ENCODE measurements at places on chromosomes 4 and X.

DNA sequence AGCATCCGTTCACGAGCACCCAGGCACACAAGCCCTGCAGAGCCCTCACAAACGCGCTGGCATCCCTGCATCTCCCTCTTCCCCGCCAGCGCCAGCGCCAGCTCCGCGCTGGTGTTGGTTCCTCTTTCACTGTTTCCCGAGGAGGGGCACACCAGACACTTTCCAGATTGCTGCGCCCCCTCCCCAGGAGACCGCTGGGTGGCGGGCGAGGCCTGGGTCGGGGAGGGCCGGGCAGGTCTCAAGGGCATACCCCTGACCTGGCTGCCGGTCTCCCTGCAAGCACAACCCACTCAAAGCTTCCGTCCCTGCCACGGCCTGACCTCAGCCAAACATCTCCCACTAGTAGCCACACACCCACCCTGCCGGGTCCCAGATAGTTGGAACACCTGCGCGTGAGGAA, 2.2 kb upstream of the NKX1-1 start:
- H3K36me3 ChIP-seq = peaks cover 4% of the 10 kb centered on the region
- H3K27me3 ChIP-seq = peaks cover 57% of the 10 kb centered on the region
- peak overlapping the region; percentile 21 for H3K27ac ChIP-seq
- DNase-seq = no peak
- H3K4me1 ChIP-seq = peaks cover 14% of the 10 kb centered on the region
- peak overlapping the region; percentile 28 for H3K4me3 ChIP-seq

DNA sequence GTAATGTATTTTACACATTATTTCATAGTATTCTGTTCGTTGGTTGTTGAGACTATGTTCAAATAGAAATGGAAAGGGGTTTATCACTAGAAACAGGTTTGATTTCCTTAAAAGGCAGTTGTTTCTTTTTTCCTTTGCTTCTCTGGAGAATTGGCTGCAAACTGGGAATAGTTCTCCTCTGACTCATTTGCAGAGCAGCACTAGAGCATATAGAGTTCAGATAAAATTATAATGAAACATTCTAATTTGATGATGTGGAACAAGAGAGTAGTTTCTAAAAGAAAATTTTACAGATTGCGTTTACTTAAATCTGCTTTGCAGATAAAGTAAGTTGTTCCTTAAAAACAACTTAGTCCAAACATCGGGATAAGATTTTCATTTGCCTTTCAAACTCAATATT, 29.7 kb downstream of the SYNPO2 start:
- H3K27ac ChIP-seq = no peak overlapping the region
- H3K36me3 ChIP-seq = peaks cover 8% of the 10 kb centered on the region
- no peak for DNase-seq
- no peak overlapping the region for H3K4me3 ChIP-seq
- peaks cover 2% of the 10 kb centered on the region for H3K4me1 ChIP-seq
- H3K27me3 ChIP-seq = peaks cover 24% of the 10 kb centered on the region

DNA sequence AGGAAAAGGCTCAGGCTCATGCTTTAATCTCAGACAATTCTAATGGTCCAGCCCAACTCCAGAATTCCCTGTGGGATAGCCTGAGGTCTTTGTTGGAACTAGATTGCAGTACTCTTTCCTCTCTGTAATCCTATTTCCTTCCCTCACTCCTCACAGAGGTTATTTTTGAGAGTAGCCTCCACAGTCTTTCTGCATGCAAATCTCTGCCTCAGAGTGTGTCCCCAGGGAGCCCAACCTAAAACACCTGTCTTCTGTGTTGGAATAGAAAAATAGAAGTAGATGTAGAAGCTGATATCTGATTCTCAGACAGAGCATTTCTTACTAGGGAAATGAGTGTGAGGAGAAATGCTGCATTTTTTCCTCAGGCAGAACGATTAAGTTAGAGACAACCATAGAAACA, 915.5 kb upstream of the EPHA5 start:
- no peak overlapping the region for H3K27ac ChIP-seq
- no peak for DNase-seq
- no peak overlapping the region for H3K4me3 ChIP-seq
- no peaks in the 10 kb centered on the region for H3K4me1 ChIP-seq
- no peaks in the 10 kb centered on the region for H3K36me3 ChIP-seq

DNA sequence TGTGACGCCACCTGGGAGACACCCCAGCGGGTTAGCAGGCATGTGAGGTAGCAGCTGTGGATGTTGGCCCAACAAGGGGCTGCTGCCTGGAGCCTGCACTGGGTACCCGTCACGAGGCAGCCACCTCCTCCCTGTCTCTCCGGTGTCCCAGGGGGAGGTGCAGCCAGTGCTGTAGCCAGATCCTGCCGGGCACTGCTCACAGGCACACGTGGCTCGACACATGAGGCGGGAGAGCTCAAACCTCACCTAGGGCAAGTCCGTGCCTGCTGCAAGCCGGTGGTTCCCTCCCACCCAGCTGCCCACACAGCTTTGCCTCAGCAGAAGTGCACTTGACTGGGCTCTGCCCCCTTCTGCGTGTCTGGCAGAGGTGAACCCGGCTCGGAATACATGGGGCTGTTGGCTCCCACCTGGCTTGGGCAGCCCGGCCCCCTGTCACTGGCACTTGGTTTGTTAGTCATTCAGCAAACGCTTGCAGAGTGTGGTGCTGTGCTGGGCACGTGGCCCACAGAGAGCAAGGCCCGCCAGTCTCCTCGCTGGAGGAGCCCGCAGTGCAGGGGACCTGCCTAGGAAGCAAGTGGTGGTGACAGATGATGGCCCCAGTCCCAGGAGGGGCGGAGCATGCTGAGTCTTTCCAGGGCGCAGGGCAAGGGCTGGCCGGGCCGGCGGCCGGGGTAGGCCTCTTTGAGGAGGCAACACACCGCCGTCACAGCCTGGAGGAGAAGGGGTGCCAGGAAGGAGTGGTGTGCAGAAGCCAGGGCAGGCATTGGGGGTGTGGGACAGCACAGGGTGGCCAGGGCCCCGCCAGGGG, 10.1 kb upstream of the SH3TC1 start:
- H3K27ac ChIP-seq = peak overlapping the region; percentile 57
- peaks cover 7% of the 10 kb centered on the region for H3K4me1 ChIP-seq
- H3K36me3 ChIP-seq = no peaks in the 10 kb centered on the region
- H3K4me3 ChIP-seq = no peak overlapping the region
- DNase-seq = no peak

DNA sequence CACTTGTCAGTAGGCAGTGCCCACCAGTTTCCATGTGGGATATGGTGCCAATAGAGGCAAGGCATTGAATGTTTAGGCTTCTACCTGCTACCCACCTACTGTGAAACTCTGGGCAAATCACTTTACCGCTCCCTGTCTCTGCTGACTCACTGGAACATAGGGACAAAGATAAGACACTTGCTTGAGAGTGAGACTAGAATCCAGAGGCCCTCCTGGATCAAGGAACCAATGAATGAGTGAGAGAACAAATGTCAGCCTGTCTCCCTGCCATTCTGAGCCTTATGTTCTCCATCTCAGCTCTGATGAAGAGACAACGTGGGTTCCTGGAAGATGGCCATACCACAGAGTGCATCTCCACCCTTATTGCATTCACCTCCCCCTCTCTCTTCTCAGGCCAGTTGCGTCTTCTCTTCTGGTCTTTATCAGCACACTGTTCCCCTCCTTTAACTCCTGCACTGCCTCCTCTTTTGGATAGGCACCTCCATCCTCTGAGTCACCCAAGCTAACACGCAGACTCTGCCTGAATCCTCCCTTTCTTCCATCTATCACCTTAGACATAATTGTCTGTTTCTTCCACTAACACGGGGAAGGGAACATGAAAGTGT, 15.4 kb upstream of the PRRG3 start:
- no peaks in the 10 kb centered on the region for H3K36me3 ChIP-seq
- DNase-seq = no peak
- H3K4me1 ChIP-seq = peaks cover 5% of the 10 kb centered on the region
- H3K27ac ChIP-seq = no peak overlapping the region
- peaks cover 9% of the 10 kb centered on the region for H3K27me3 ChIP-seq
- H3K4me3 ChIP-seq = no peak overlapping the region

DNA sequence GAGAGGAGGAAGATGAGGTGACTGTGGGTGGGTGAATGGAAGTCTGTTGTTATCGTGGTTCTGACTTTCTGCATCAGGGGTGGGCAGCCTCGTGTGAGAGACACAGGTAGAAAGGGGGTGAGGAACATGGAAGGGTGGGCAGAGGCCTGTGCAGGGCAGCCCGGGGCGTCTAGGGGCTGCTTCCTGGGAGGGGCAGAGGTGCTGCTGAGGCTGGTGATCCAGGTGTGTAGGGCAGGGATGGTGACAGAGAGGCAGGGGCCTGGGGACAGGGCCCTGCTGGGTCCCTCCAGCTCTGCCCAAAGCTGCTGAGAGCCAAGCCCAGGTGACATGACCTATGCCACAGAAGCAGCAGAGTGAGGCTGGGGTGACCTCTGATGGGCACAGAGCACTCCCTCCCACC, 89.7 kb upstream of the C4orf50 start:
- H3K36me3 ChIP-seq = peaks cover 2% of the 10 kb centered on the region
- no peak overlapping the region for H3K4me3 ChIP-seq
- H3K4me1 ChIP-seq = no peaks in the 10 kb centered on the region
- H3K27me3 ChIP-seq = no peaks in the 10 kb centered on the region
- no peak for DNase-seq

DNA sequence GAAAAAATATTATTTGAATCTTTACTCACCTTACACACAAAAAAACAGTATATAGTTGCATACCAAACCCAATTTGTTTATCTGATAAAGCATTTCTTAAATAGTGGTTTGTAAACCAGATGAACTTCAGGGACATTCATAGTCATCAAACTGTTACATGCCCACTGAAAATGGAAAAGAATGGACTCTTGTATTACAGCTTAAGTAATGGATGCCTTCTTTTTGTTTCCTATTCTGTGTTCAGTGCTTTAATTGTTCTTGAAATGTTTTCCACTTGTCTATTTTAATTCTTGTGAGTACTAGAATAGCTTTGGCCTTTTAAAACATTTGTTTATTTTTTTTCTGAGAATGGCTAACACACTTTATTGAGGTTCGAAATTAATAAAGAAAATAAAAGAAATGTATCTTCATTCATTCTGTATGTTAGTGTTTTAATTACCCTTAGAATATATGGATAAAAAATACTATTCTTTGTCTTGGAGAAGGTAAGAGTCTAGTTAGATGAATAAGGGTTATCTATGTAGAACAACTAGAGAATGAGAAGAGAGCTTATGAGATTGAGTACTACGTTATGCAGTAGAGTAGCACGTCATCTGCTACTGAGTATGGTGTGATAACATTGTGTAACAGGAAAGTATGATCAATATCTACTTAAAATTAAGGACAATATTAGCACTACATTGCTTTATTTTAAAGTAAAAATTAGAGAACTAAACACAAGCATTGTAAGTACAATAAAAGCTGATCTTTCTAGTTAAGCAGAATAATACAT, 9.9 kb downstream of the CPEB2 start:
- H3K4me1 ChIP-seq = peaks cover 25% of the 10 kb centered on the region
- no peaks in the 10 kb centered on the region for H3K27me3 ChIP-seq
- H3K36me3 ChIP-seq = peaks cover 2% of the 10 kb centered on the region
- DNase-seq = no peak

DNA sequence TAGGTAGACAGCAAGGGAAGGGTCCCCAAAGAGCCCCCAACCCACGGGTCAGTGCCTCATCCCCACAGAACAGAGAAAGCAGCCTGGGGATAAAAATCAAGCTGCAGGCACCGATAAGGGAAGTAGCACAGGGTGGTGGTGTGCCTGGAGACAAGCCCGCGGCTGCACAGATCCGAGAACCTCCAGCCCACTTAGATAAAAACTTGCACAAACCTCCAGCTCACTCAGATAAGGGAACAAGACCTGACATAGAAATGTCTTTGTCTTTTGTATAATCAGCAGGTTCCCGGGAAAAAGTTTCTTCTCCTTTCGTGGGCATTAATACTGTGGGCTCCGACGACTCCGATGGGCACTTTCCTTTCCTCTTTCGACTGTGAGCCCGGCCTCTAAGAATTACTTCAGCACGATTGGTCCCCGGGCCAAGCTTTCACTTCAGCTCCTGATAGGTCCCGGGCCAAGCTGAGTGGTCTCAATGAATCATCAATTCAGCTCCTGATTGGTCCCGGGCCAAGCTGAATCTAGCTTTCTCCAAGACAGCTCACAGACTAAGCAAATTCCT, 32.4 kb downstream of the PRDX4 start:
- no peaks in the 10 kb centered on the region for H3K4me1 ChIP-seq
- no peaks in the 10 kb centered on the region for H3K36me3 ChIP-seq
- no peak for DNase-seq
- peak overlapping the region; percentile 9 for H3K4me3 ChIP-seq
- no peaks in the 10 kb centered on the region for H3K27me3 ChIP-seq

GRCh38 chr4:26867914-26868684, 7.5 kb downstream of the STIM2 start:
- peaks cover 6% of the 10 kb centered on the region for H3K36me3 ChIP-seq
- no peaks in the 10 kb centered on the region for H3K27me3 ChIP-seq
- no peak for DNase-seq

- H3K36me3 ChIP-seq = no peaks in the 10 kb centered on the region
- peaks cover 1% of the 10 kb centered on the region for H3K27me3 ChIP-seq
- H3K27ac ChIP-seq = no peak overlapping the region
- no peak for DNase-seq
- no peak overlapping the region for H3K4me3 ChIP-seq
These were observed 197.0 kb downstream of the BCOR start for GRCh38 chrX:39900777-39901170.

DNA sequence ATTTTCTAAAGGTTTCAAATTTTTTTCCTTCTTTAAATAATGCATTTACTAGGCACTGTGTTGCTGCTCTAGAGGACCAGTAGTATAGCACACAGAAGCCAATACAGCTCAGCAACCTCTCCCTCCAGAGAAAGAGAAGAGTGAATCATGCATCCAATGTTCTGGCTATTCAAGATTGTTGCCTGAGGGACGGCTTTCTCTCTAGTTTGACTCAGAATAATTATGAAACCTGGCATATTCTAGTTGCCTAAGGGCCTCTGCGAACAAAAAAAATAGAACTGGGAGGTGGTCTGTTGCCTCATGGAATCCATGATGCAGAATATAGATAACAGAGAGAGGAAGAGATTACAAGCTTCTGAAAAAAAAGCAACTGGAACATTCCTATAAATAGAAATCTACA, 1233.3 kb upstream of the PABPC4L start:
- no peaks in the 10 kb centered on the region for H3K27me3 ChIP-seq
- H3K27ac ChIP-seq = no peak overlapping the region
- no peak for DNase-seq
- no peak overlapping the region for H3K4me3 ChIP-seq
- no peaks in the 10 kb centered on the region for H3K4me1 ChIP-seq
- no peaks in the 10 kb centered on the region for H3K36me3 ChIP-seq

DNA sequence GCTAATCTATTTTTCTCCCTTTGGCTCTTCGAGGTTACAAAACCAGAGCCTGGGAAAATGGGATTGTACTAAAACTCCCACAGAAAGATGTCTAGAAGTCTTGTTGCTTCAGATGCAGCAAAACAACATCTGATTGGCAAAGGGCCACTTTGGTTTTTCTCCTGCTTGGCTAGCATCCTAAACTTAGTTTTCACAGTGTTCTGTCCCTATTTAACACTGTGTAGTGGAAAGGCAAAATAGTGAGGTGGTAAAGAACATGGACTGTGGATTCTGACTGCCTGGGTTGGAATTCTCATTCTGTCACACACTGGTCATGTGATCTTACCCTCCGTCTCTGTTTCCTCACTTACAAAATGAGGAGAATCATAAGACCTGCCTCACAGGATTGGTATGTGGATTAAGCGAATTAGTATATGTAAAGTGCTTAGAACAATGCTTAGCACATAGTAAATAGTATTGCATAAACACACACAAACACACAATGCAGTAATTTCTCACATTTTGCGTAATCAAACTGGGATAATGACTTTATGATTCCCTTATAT, 23.5 kb downstream of the TIGD2 start:
- H3K4me1 ChIP-seq = no peaks in the 10 kb centered on the region
- H3K36me3 ChIP-seq = no peaks in the 10 kb centered on the region
- no peaks in the 10 kb centered on the region for H3K27me3 ChIP-seq

All from T-helper 17 cell (primary cell).